AG04449 (cell line): ENCODE measurements at places on chromosomes 1 and 21.

- DNase-seq: no peak
These were observed 163.2 kb upstream of the MAP1LC3C start for GRCh38 chr1:242162140-242162539.

DNA sequence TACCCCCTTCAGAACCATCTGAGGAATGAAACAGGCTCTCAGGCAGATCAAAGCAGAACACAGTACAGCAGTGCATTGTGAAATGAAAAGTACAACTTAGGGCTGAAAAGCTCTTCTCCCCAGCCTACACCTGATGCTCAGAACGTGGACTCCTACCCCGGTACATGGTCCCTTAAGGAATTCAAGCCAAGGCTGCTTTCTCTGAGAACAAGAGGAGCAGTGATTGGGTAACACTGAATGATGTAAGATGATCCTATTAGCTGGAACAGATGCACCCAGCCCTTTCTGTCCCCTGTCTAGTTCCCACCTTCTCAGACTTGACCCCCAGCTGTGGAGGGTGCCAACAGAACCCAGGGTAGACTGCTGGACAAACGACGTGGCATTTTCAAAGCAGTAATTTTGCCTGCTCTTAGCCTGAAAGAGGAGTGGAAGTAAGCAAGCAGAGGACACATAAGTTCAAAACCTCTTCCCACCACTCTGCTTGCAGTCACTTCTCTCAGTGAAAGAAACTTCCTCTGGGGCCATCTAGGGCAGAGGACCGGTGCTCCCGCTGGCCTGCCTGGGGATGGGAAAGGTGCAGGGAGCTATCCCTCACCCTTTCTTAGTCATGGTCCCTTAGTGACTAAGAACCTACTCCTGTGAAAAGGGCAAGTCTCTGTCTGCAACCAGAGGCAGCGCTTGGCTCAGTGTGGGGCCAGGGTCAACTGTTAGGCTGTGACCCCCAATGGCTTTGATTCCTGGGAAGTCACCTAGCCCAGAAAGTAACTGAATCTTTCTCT lies 72.7 kb downstream of the TRABD2B start:
- no peak for DNase-seq

- no peak for DNase-seq
These were observed 15.6 kb upstream of the TTLL10 start for GRCh38 chr1:1157914-1158710.

DNA sequence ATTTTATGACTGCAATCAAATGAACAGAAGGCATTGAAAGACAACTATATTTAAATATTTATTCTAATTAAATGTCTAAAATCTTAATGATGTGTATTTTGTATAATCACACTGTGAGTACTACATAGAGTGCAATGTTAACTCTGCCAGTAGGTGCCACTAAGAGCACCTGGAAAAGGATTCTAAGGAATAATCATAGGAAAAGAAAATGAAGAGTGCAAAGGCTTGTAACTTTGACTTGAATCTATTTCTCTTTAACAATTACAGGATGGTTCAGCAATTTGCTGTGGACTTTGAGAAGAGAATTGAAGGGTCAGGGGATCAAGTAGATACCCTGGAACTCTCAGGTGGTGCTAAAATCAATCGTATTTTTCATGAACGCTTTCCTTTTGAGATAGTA lies 200.4 kb downstream of the DNM3 start:
- peak; percentile 4 for DNase-seq

- no peak for DNase-seq
These were observed 69.9 kb upstream of the ADAMTS5 start for GRCh38 chr21:27036736-27037301.

GRCh38 chr1:220367833-220368232 lies 95.6 kb upstream of the RAB3GAP2 start:
- no peak for DNase-seq

GRCh38 chr1:23184212-23184934 lies 15.7 kb upstream of the LUZP1 start:
- no peak for DNase-seq

- no peak for DNase-seq
These were observed 30.8 kb upstream of the ADARB1 start for GRCh38 chr21:45043541-45044020.

DNA sequence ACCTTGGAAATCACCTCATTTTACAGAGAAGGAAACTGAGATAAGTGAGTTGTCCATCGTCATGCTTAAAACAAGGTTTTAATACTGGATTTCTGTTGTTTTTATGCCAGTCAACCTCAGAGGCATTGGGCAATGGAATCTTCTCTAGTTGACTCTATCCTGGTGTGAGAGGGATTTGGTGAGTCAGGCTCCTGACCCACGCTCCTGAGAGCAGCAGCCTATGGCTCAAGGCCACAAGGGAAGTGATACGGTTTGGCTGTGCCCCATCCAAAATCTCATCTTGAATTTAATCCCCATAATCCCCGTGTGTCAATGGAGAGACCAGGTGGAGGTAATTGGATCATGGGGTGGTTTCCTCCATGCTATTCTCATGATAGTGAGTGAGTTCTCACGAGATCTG lies 90.1 kb downstream of the TLR5 start:
- DNase-seq: no peak

DNA sequence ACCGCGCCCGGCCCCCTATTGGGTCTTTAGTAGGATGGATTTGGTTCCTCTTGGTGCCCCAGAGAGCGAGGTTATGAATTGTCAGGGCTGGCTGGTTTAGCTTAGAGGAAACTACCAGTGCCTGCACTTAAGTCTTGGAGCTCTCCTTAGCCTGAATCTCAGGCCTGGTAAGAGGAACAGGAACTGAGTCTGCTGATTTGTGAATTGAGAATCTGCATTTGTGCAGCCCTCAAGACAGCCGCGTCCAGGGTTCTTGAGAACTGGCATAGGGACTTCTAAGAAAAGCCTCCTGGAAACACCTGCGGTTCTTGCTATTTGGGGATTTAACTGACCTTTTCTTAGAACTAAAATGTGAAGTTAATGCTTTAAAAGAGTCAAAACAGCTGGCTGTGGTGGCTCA lies 1.7 kb downstream of the NECAP2 start:
- DNase-seq: no peak

GRCh38 chr1:22222723-22223122 lies 79.8 kb upstream of the WNT4 start:
- DNase-seq: no peak

DNA sequence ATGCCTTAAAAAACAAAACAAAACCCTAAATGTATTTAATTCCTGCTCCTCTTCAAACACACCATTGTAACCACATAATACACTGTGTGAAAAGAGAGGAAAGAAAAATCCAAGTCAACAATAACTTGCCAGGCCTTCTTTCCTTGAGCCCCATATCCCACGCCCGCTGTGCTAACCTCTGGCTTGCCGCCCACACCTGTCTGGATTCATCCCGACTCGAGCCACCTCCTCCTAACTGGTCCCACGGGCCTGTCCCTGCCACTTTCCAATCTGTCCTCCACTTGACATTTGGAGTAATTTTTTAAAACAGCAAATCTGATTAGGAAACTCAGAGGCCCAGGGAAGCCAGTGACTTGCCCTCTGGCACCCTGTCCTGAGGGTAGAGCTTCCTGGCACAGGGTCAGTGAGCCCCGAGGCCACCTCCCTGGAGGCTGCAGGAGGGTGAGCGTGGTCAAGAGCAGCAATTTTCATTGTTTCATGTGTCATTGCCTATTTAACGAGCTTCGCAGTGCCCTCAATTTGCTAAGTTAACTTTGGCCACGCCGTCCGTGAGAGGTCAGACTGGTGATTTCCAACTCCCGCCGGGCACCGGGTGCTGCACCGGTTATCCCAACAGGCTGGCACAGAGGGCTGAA lies 54.1 kb downstream of the B3GALT5 start:
- no peak for DNase-seq

- no peak for DNase-seq
These were observed 25.6 kb downstream of the SEC16B start for GRCh38 chr1:177944016-177944949.

GRCh38 chr1:31222176-31222575 lies 17.5 kb downstream of the NKAIN1 start:
- DNase-seq: no peak

DNA sequence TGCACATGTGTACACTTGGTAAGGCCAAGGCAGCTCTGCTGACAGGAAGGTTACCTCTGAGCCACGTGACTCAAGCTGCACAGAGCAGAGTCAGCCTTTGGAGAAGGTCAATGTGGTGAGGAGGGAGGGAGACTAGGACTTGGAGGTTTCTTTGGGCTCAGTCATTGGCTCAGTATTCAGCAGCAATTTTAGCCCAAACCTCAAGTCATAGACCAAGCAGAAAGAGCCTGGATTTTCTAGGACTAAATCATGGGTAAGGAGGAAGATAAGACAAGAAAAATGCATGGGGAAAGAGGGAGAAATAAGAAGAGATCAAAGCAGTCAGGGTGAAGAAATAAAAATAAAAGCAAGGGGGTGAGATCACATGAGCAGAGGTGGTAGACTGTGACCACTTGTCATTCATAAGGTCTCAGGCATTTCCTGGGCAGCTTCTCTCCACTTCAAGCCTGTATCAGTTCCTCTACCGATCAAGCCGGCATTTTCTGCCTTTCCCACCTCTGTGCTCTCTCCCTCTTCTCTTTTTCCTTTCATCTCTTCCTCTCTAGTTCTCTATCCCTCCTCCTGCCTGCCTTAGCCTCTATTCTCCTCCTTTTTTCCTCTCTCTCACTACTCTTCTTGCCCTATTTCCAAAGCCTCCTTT lies 51.7 kb upstream of the DUSP10 start:
- DNase-seq: no peak

DNA sequence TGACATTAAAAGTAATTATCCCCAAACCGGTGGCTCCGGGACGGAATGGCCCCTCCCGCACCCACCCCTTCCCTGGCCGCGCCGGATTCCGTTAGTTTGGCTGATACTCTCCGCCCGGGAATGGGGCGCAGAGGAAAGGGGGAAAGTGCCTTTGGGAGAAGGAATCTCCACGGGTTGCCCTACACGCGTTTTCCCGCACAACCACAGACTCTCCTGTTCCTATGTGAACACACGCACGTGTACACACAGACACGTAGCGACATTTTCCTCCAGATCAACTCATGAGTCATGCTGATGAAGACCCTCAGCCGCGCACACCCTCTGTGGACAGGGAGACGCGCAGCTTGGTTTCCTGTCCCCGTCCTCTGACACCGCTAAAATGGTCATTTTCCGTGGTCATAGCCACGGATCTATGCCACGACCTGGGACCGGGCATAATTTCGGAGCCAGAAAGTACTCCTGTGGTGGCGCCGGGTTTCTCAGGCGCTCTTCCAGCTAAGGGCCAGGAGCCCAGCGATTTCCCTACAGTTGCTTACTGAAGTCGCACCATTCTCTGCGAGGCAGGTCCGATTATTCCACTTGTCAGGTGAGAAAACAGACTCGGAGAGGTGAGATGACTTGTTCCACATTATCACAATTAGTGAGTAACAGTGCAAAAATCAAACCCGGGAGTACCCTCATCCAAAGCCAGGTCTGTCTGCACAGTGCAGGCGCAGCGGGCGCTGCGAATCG lies 4.0 kb upstream of the DMRTA2 start:
- no peak for DNase-seq

- no peak for DNase-seq
These were observed 247.6 kb downstream of the KCNJ6 start for GRCh38 chr21:37668462-37669239.

DNA sequence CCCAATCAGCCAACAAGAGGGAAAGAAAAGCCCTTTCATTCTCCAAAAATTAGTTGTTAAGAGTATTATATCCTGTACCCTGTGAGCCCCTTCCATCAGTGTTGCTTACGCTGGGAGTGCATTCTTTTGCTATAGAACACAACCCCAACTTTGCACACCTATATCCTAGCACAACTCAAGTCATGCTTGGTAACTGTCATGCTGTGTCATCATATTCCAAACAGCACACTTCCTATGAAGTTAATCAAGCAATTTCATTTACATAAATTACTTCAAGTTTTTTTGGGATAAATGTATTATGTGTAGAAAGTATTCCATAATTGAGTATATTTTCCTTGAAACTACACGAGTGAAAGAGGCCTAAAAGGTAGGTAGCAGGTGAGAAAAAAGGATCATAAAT lies 20.0 kb downstream of the FUBP1 start:
- DNase-seq: no peak

GRCh38 chr1:110227774-110228173 lies 17.7 kb downstream of the KCNC4 start:
- no peak for DNase-seq

DNA sequence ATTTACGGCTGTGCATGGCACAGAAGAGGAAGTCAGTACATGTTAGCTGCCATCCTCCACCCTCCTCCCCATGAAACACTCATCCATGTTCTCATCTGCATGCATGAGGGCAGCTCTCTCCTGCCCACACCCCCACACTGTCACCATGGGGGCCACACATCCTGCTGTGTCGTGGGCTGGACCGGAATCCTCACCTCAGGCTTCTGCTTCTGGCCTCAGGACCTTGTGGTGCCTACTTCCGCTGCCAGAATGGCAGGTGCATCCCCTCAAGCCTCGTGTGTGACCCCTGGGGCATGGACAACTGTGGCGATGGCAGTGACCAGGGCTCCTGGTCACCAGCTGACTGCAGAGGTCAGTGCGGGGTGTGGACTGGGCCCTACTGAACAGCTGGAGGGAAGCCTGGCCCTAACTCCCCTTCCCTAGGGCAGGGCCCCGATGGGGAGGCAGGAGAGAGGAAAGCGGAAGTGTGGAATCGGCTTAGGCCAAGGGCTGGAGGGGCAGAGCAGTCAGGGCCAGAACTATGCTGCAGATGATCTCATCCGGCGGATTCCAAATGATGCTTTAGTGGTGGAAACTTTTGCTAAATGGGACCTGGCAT lies 3.8 kb downstream of the LDLRAD2 start:
- no peak for DNase-seq

DNA sequence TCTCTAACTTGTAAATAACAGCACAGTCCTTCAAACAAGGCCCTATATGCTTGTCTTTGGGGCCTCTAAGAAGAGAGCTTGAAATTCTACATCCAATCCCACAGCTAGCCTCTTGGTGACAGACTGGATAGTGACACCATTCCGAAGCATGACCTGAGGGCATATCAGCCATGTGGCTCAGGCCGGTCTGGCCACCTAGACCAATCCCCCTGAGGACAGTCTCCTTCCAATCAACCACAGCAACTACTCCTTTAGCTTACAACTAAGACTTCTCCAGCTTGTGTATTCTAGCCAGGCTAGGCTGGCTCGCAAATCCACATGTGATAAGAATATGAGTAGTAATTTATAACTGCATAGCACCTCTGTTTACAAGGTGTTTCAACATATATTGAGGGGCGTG lies 14.0 kb downstream of the BCAR3 start:
- no peak for DNase-seq

- no peak for DNase-seq
These were observed 125.9 kb downstream of the MRPS6 start for GRCh38 chr21:34199121-34199910.

GRCh38 chr1:38063616-38064015 lies 17.0 kb upstream of the POU3F1 start:
- no peak for DNase-seq
